ENCODE measurements at places on chromosomes 11 and 22. TPM values are rescaled to one million over a fixed set of nuclear protein-coding genes. Genes with fewer than 3 reads are reported as not detected.

DNA sequence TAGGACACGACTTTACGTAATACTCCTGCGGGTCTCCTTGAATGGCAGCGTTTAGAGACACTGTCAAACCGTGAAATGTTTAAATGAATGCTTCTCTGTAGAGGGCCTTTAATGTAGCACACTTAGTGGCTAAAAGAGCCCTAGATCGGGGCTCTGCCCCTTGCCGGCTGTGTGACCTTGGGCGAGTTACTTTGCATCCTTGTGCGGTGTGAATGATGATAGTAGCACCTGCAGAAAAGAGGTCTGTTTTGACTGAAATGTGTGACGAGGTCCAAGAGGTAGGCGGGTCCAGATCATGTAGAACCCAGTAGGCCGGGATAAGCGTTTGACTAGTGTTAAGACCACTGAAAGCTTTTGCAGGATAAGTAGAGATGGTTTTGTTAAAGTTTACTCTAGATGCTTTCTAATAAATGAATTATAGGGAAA, 866 bp downstream of the MED17 start:
- DNase-seq: no peak

- DNase-seq: no peak
Observed at GRCh38 chr11:34633990-34634693, 13.2 kb downstream of the EHF start.

- no peak for DNase-seq
Observed at GRCh38 chr22:47160781-47161520, 398.5 kb downstream of the TBC1D22A start.

The CLCF1 gene
- 2.0 TPM for total RNA-seq

DNA sequence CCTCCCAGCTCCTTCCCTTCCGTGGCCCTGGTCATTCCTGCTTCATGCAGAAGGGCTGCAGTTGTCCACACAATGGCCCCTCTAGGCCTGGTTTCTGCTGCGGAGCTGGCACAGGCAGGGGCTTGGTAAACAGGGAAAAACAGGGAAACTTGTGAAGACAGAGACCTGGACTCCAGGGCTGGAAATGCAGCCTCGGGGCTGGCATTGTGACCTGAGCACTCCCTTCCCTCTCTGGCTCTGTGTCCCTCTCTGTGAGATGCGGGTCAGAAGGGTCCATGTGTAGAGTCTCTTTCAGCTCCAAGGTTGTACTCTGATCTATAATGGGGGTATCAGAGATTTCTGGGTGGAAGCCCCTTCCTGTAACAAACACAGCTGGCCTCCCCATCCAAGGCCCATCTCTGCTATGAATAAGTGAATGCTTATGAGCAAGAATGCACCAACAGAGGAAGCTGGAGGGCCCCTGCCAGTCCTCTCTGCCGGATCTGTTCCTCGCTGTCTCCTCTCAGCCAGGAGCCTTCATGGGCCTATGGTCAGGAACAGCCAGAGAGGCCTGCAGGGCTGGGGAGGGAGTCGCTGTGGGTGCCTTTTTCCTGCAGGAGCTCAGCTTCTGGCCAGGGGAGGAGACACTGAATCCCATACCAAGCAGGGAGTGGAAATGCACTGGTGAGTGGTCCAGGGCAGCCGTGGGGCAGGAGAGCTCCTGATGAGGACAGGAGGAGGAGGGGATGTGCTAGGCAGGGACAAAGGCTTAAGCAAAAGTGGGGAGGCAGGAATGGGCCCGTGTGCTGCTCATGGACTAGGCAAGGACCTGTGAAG, 6.7 kb upstream of the DERL3 start:
- DNase-seq: no peak

Data from dermis blood vessel endothelial cell (primary cell).